H7 (cell line): ENCODE measurements at places on chromosomes 1 and 21. TPM values are rescaled to one million over a fixed set of nuclear protein-coding genes. Genes with fewer than 3 reads are reported as not detected.

TNN gene
- 0.31 and 0.41 TPM in 2 replicates for total RNA-seq

PCSK9 gene
- 103 and 171 TPM in 2 replicates for total RNA-seq

ACTN2 gene
- 0.74 and 0.83 TPM in 2 replicates for total RNA-seq

PWP2 gene
- total RNA-seq: 4.1 and 8.6 TPM in 2 replicates

SV2A gene
- total RNA-seq: 40.3 and 42.3 TPM in 2 replicates

MASP2 gene
- 0.17 and 0.63 TPM in 2 replicates for total RNA-seq

MUL1 gene
- total RNA-seq: 30.8 and 32.6 TPM in 2 replicates

CHML gene
- 30.4 and 47.0 TPM in 2 replicates for total RNA-seq

VWA5B1 gene
- total RNA-seq: 0.10 and 0.26 TPM in 2 replicates

ASAP3 gene
- 95.1 and 107 TPM in 2 replicates for total RNA-seq

SYT2 gene
- 2.8 and 3.6 TPM in 2 replicates for total RNA-seq

COL6A1 gene
- 243 and 283 TPM in 2 replicates for total RNA-seq

GIPC2 gene
- total RNA-seq: 0.07 and 0.26 TPM in 2 replicates

NPR1 gene
- total RNA-seq: 8.7 and 10.7 TPM in 2 replicates

RPAP2 gene
- 28.3 and 35.4 TPM in 2 replicates for total RNA-seq
